ENCODE measurements at places on chromosomes 4 and X.
A peak's percentile ranks its signal among the peaks of the same experiment; 100 is the strongest.

- DNase-seq = peak; percentile 87
Measured at GRCh38 chr4:173505924-173506518, 24.0 kb downstream of the HAND2 start.

DNA sequence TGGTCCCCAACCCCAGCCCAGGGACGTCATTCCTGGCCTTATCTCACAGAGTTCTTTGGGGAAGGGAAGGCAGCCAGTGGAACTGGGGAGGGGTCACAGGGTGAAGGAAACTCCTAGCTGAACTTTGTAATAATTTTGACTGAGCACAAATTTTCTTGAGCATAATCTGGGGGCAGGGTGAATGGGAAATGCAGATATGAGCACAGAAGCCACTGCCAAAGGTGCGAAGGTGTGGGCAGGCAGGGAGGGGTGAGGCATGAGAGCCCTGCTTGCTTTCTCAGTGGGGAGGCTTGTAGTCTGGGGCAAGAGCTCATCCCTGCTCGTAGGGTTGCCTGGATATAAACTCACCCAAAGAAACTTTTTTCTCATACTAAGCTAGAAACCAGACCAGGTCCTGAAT is 34.9 kb downstream of the MGAT4D start:
- DNase-seq = no peak

- DNase-seq = no peak
Measured at GRCh38 chr4:32745351-32745750, 2025.2 kb downstream of the PCDH7 start.

GRCh38 chr4:72326692-72327632 is 242.1 kb downstream of the ADAMTS3 start:
- DNase-seq = peak; percentile 6

GRCh38 chrX:16848541-16848940 is 21.6 kb downstream of the RBBP7 start:
- no peak for DNase-seq

DNA sequence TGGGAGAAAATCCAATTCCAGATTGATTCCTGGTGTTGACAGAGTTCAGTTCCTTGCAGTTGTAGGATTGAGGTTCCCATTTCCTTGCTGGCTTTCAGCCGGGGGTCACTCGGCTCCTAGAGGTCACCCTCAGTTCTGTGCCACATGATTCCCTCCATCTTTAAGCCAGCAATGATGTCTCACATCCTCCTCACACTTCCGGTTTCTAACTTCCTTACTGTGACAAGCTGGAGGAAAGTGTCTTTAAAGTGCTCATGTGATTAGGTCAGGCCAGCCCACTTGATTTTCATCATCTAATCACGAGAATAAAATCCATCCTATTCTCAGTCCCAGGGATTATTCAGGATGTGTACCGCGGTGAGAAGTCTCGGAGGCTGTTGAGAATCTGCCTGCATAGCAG is 19.4 kb upstream of the SMIM31 start:
- DNase-seq = no peak

DNA sequence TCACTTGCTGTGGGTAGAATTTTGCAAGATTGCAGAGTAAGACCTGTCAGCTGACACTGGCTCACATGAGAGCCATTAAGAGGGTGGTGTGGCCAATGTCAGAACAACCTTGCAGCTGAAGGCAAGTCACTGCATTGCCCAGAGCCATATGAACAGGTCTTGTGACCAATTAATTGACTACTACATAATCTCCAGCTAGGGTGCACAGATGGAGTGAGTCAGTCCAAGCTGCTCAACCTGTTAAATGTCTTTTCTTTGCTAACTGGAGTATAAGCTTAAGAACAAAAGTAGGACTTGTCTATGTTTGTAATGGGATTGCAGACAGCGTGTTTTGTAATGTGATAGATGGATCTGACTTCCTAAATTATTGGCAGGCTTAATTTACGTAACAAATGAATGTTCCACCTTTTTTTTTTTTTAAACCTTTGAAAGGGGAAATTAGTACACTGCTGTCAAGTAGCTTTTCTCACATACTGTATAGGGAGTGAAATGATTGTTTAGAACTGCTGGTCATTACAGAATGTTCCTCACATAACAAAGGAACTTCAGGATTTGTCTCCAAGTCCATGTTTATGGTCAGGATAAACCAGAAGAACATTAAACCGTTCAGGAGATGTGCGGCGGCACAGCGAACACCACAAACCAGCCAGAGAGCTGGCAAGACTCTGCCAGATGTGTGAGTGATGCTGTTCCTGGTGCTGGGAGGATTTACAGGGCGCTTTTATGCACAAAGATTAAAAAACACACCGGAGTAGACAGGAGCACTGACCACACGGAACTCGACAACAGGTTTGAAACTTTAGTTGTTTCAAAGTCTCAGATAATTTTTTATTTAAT is 37.0 kb downstream of the FNIP2 start:
- DNase-seq = no peak

- DNase-seq = no peak
Measured at GRCh38 chr4:76590798-76591281, 155.8 kb downstream of the SHROOM3 start.

DNA sequence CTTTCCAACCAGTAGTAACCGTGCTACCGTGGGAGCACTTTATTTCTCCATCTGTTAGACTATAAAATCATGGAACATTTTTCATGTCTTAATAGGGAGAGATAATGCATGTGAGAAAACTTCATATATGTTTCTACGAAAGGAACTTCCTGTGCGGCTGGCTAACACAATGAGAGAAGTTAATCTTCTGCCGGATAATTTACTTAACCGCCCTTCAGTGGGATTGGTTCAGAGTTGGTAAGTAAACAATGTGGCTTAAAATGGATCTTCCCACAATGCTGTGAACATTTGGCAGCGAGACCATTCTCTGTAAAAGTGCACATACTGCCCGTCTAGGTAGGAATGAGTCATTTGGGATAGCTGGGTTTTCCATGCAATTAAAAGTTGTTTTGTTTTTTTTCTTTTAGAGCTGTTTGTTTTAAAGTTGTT is 29.6 kb downstream of the PDK3 start:
- no peak for DNase-seq

DNA sequence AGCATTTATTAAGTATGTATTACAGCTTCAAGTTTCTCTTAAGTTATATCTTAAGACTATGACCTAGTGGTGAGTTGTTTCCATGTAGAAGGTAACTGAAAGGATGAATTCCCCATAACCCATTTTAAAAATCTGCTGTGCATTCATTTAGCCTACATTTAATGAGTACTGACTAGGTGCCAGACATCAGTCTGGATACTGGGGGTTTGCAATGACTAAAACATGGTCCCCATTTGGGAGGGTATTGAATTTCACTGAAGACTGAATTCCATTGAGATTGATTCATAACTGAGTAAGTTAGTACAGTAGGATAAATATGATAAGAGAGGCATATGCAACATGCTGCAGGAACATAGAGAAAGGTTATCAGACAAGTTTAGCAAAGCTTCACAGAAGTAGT is 241.5 kb downstream of the FRAS1 start:
- no peak for DNase-seq

DNA sequence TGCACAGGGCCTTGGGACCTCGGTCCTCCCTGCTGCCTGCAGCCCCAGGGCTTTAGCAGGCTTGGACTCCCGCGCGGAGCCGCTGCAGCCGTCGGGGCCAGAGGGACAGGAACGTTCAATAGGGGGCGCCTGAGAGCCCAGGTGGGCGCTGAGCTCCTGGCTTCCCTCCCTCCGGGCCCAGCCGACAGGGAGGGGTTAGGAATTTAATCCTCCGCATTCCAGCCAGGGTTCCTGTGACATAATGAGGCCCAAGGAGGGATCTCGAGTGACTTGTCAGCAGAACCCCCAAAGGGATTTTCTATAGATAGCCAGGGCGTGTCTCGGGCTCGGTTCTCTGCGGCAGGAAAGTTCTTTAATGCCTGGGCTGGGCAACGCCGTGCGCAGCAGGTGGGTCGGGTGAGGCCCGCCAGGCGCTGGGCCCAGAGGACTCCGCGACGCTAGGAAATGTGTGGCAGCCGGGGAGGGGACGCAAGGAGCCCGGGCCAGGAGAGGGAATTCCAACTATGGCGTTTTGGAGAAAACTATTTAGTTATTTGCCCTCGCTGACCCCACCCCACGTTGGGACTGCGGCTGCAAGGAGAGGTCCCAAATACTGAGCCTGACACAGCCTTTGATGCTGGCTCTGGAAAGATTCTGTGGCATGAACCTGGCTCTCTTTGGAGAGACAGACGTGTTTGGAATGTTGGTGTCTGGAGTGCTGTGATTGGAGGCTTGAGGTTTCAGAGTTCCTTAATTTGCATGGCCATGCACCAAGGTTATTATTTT is 285.2 kb upstream of the GATB start:
- DNase-seq = peak; percentile 67

- DNase-seq = no peak
Measured at GRCh38 chr4:51855270-51855669, 12.3 kb downstream of the DCUN1D4 start.

DNA sequence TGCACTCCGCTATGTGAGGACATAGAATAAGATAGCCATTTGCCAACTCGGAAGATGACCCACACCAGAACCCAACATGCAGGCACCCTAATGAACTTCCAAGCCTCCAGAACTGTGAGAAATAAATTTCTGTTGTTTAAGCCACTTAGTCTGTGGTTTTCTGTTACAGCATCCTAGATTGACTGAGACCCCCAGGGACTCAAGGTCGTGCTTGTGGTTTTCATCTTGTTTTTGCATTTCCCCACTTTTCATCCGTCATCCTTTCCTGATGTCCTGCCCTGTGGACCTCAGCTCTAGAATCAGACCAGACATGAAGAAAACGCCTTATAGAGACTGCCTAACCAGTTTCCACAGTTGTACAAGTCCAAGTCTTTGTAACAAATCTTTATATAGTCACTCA is 54.4 kb downstream of the MCUB start:
- no peak for DNase-seq

DNA sequence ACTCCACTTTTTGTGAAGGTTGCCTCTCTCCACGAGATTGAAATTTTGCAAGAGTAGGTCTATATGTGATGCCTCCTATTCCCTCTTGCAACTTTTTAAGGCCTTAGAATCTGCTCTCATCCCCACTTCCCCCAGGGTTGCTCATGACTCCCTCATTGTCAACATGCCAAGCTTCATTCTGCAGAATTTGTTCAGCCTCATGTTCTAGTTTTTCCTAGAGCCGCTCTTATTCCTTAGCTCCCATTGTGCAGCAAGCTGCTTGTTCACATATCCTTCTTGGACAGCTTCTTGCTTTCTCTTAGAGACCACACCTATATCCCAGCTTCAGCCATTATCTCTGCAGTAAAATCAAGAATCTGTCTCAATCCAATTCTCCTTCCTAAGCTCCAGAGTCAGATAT is 82.4 kb downstream of the CNGA2 start:
- DNase-seq = no peak

GRCh38 chr4:144831971-144832370 is 186.0 kb downstream of the HHIP start:
- DNase-seq = no peak

DNA sequence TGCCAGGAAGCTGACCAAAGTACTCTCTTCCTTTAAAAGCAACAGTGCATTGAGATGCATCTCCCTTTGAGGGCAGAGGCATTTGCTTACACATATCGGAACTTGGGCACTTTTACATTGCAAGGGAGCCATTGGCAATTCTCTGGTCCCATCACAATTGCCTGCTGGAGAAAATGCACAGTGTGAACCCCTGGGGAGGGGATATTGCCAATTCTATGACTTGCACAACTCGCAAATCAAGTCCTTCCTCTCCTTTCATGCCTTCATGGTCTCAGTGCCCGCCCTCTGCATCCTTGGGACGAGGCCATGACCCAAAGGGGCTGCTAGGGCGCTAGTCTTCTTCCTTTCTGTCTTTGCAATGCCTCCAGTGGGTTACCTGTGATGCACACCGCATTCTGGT is 14.9 kb upstream of the PDZD4 start:
- no peak for DNase-seq

DNA sequence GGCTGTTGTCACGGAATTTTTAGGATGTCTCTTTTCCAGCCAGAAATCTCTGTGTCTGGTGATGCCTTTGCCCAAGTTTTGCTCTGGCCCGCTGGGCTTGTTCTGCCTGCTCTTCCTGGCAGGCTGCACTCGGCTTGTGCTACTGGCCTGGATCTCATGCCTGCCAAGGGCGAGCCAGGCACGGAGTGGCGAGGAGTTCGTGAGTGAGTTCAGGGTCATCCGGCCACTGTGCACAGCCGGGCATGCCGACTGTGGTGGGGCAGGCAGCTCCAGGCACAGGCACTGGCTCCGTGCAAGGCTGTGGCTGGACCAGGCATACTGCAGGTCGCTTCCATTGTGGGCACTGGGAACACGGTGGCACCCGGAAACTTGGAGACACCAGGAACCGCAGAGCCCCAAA is 129.1 kb downstream of the ARHGAP10 start:
- DNase-seq = no peak

GRCh38 chrX:17086317-17086716 is 139.9 kb downstream of the REPS2 start:
- no peak for DNase-seq

DNA sequence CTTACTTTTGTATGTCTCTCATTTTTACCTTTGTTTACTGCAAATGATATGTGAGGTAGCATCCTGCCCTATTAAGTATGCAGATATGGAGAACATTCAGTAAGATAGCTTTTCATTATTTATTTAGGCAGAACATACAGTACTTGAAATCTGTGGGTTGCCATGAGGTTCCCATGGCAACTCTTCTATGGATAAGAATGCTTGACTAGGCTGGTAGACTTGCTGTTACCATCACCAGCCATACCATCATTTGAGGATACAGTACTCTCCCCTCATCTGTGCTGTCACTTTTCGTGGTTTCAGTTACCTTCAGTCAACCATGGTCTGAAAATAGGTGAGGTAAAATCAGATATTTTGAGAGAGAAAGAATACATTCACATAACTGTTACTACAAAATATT is 56.7 kb downstream of the NAF1 start:
- no peak for DNase-seq

DNA sequence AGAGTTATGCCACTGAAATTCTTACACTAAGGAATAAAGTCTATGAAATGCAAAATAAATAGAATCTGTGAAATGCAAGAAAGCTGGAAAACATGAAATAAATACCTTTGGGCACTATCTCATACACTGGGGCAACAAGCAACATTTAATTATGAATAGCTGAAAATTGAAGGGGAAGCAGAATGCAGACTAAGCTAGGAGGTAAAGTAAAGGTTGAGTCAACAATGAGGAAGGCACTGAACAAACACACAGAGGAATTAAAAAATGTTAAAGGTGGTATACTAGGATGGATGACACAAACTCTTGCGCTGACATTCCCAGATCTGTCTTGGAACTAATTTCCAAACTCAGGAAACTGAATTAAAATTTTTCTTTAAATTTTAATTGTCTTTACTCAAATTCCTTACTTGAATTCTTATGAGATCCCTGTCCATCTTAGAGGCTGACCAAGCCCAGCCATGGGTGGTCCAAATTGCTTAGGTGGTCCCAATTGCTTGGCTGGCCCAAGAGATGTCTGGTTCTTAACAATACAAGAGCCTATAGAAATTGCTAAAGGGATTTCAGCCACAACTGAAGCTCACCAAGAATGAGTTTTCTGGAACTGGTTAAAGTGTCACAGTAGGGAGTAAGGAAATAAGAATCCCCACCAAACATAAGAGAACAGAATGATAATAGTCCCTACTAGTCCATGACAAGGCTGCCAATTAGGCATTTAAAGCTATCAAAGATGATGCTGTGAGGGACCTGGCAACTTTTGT is 41.3 kb upstream of the ZCCHC13 start:
- no peak for DNase-seq

- no peak for DNase-seq
Measured at GRCh38 chrX:130560544-130560943, 158.8 kb downstream of the RBMX2 start.

All from GM20000 (cell line).